ENCODE measurements at places on chromosomes 2 and 18.

GRCh38 chr2:223647258-223647952 is 45.2 kb upstream of the SCG2 start:
- DNase-seq, result no peak
- H3K4me1 ChIP-seq, result no peaks in the 10 kb centered on the region
- H3K27ac ChIP-seq, result no peak overlapping the region

DNA sequence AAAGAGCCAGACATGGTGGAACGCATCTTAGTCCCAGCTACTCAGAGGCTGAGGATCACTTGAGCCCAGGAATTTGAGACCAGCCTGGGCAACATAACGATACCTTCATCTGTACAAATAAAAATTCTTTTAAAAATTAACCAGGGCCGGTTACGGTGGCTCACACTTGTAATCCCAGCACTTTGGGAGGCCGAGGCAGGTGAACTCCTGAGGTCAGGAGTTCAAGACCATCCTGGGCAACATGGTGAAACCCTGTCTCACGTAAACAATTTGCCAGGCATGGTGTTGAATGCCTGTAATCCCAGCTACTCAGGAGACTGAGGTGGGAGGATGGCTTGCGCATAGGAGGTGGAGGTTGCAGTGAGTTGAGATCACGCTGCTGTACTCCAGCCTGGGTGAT is 25.8 kb upstream of the KCNG3 start:
- no peaks in the 10 kb centered on the region for H3K27me3 ChIP-seq
- H3K4me1 ChIP-seq, result no peaks in the 10 kb centered on the region

- no peak overlapping the region for H3K4me3 ChIP-seq
- no peaks in the 10 kb centered on the region for H3K4me1 ChIP-seq
- H3K36me3 ChIP-seq, result no peaks in the 10 kb centered on the region
- H3K27me3 ChIP-seq, result no peaks in the 10 kb centered on the region
Measured at GRCh38 chr2:70691497-70692140, 76.4 kb downstream of the ADD2 start.

GRCh38 chr2:155653176-155653575 is 679.3 kb downstream of the NR4A2 start:
- H3K27me3 ChIP-seq, result no peaks in the 10 kb centered on the region
- no peak overlapping the region for H3K4me3 ChIP-seq
- no peaks in the 10 kb centered on the region for H3K4me1 ChIP-seq
- H3K36me3 ChIP-seq, result no peaks in the 10 kb centered on the region

DNA sequence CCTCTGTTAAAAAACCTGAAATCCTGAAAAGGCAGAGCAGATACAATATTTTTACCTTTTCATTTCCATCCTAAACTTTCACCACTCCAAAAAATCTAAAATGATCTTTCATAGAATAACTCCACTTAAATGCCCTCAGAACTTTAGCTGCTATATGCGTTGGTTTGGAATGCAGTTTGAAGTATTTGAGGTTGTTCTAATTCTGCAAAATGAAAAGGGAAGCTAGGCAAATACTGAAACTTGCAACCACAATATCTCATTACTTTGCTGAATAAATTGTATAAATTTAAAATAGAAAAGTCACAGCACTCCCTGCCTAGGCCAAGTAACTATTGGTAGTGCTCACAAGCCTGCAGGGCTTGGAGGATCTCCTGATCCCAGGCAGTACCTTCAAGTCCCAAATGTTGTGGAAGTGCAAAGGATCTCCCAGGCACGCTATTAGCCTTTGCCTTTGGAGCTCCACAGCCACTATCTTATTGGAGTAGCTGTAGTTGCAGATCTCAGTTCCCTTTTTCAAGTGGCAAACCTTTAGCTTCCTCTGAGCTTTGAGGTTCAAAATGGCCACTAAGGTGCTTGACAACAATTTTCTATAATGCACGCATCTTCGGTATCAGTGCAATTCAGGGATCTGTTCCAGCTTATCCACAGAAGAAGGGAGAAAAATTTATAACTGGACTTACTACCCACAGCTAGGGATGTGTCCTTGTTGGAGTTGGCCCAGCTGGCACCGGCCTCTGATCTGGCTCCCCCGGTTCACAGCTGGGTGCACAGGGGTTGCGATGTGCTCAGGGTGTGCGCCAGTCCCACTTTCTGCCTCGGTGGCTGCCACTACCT is 43.4 kb upstream of the ANKRD62 start:
- H3K4me3 ChIP-seq, result no peak overlapping the region
- H3K4me1 ChIP-seq, result no peaks in the 10 kb centered on the region
- no peak overlapping the region for H3K27ac ChIP-seq
- H3K27me3 ChIP-seq, result no peaks in the 10 kb centered on the region

GRCh38 chr18:12862874-12863482 is 21.1 kb downstream of the PTPN2 start:
- H3K4me3 ChIP-seq, result no peak overlapping the region
- H3K27ac ChIP-seq, result peak overlapping the region; percentile 89
- peaks cover 10% of the 10 kb centered on the region for H3K4me1 ChIP-seq
- H3K36me3 ChIP-seq, result no peaks in the 10 kb centered on the region
- no peaks in the 10 kb centered on the region for H3K27me3 ChIP-seq

- no peak overlapping the region for H3K4me3 ChIP-seq
- H3K36me3 ChIP-seq, result no peaks in the 10 kb centered on the region
- H3K4me1 ChIP-seq, result no peaks in the 10 kb centered on the region
- H3K27ac ChIP-seq, result no peak overlapping the region
- no peaks in the 10 kb centered on the region for H3K27me3 ChIP-seq
Measured at GRCh38 chr2:233990261-233990798, 60.2 kb upstream of the SPP2 start.

DNA sequence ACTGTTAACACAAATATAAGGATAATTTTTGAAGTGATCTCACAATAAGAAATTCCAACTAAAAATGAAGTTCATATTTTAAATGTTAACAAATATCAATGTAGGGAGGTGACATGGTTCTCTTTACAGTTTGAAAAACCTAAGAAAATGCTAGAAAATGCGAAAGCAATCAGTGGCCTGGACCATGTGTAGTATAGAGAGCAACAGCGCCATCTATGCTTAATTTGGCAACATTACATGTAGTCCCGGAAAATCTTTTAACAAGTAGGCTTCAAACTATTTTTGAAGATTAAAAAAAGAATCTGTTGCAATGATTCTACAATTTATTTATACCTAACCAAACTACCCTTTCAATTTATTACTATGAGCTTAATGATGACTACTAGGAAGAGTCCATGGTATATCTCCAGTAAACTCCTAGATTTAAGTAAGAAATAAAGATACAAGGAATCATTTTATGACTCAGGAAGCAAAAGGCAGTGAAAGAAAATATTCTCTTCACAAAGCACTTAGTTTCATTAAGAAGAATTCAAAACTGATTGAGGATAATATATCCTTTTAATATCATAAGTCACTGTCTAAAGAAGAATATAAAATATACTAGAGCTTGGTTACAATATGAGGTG is 33.3 kb downstream of the NDUFA10 start:
- no peak overlapping the region for H3K27ac ChIP-seq
- no peak overlapping the region for H3K4me3 ChIP-seq
- peak; percentile 81 for DNase-seq
- H3K27me3 ChIP-seq, result no peaks in the 10 kb centered on the region
- H3K36me3 ChIP-seq, result no peaks in the 10 kb centered on the region

DNA sequence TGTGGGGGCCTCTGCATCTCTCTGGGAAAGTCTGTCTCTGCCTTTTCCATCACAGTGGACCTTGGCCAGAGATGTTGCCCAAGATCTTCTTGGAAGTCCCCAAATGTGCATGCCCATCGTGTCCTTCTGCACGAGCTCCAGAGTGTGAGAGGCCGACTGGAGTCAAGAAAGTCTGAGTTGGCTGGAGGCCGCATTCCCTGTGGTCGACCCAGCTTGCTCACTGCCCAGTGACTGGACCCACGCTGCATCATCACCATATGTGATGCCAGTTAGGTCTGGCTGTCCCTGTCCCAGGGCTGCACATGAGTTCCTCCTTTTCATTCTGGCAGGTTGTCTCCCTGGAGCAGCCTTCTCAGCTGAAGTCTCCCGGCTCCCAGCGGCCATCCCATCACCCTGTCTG is 93.8 kb downstream of the ARL4C start:
- H3K27ac ChIP-seq, result no peak overlapping the region
- H3K27me3 ChIP-seq, result no peaks in the 10 kb centered on the region
- no peaks in the 10 kb centered on the region for H3K36me3 ChIP-seq
- H3K4me3 ChIP-seq, result no peak overlapping the region

DNA sequence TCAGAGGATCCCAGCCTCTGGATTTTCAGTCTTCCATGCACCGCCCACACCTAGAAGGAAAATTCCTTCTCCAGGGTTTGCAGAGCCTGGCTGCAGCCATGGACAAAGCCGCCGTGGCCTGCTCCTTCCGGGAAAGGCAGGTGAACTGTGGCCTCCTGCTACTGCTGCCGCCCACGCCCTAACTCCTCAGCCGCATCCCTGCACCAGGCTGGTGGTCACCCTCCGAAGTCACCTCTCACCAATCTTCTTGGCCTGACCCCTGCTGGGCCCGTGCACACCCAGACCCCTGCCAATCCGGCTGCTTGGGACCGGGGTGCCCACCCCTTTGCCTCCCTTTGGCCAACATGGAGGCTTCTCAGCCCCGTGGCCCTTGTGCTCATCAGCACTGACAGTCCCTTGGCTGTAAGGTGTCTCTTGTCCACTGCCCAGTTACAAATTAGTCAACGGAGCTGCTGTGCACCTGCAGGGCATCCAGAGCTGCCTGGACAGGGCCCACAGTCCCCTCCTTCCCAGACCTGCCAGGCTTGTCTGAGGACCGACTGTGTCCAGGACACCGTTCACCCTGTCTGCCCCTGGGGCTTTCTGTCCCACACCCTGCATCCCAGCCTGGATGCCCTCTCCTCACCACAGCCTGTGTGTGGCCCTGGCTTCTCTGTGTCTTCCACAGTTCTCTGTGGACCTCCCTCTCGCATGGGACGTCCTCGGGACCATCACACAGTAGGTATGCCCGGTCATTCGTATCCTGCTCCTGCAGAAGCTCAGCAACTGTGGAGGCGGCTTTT is 130.1 kb upstream of the TPO start:
- no peaks in the 10 kb centered on the region for H3K27me3 ChIP-seq
- no peaks in the 10 kb centered on the region for H3K36me3 ChIP-seq
- no peak overlapping the region for H3K4me3 ChIP-seq
- no peaks in the 10 kb centered on the region for H3K4me1 ChIP-seq
- H3K27ac ChIP-seq, result no peak overlapping the region
- no peak for DNase-seq

- H3K4me3 ChIP-seq, result no peak overlapping the region
- DNase-seq, result no peak
- peak overlapping the region; percentile 70 for H3K27ac ChIP-seq
- no peaks in the 10 kb centered on the region for H3K27me3 ChIP-seq
- no peaks in the 10 kb centered on the region for H3K36me3 ChIP-seq
- H3K4me1 ChIP-seq, result peaks cover 25% of the 10 kb centered on the region
Measured at GRCh38 chr18:55999641-56000040, 411.6 kb upstream of the TCF4 start.
